ENCODE measurements at places on chromosomes 12 and 14.

- DNase-seq, result no peak
Measured at GRCh38 chr14:88482524-88482923, 72.3 kb downstream of the PTPN21 start.

GRCh38 chr12:76891609-76892008 is 12.8 kb upstream of the CSRP2 start:
- no peak for DNase-seq

- DNase-seq, result no peak
Measured at GRCh38 chr12:4228122-4228580, 45.4 kb upstream of the CCND2 start.

DNA sequence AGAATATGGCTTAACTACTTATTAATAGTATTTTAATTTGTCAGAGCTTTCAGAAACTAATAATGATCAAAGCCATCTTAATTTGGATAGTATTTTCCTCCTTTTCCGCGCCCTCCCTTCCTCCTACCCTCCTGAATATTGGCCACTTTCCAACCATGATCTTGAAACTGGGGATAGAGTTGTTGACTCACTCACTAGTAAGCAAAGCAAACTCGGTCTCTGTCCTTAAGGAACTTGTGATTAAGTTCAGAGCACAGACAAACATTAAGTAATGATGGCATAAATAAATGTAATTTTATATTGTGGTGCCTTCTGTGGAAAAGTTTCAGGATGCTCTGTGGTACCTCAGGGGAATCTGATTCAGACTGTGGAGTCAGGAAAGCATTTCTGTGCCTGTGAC is 75.7 kb downstream of the LRRK2 start:
- no peak for DNase-seq

DNA sequence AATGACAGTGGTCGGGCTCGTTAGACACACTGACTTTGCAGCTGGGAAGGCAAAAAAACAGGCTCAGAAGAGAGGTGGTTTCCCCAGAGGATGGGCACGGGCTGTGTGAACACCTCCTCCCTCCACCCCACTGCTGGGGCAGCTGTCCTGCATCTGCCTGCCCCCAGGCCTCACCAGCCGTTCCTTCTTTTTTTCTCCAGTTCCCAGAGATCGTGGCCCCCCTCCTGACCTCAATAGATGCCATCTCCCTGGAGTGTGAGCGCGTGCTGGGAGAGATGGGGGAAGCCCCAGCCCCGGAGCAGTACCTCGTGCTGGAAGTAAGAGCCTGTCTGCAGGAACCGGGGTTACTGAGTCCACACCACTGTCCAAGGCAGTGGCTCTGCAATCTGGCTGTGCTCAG is 17.4 kb downstream of the MVK start:
- no peak for DNase-seq

GRCh38 chr14:70714055-70714550 is 72.4 kb downstream of the TTC9 start:
- peak; percentile 34 for DNase-seq

- no peak for DNase-seq
Measured at GRCh38 chr14:73958591-73958990, 8.5 kb downstream of the COQ6 start.

GRCh38 chr14:32820181-32820580 is 118.5 kb upstream of the NPAS3 start:
- no peak for DNase-seq

DNA sequence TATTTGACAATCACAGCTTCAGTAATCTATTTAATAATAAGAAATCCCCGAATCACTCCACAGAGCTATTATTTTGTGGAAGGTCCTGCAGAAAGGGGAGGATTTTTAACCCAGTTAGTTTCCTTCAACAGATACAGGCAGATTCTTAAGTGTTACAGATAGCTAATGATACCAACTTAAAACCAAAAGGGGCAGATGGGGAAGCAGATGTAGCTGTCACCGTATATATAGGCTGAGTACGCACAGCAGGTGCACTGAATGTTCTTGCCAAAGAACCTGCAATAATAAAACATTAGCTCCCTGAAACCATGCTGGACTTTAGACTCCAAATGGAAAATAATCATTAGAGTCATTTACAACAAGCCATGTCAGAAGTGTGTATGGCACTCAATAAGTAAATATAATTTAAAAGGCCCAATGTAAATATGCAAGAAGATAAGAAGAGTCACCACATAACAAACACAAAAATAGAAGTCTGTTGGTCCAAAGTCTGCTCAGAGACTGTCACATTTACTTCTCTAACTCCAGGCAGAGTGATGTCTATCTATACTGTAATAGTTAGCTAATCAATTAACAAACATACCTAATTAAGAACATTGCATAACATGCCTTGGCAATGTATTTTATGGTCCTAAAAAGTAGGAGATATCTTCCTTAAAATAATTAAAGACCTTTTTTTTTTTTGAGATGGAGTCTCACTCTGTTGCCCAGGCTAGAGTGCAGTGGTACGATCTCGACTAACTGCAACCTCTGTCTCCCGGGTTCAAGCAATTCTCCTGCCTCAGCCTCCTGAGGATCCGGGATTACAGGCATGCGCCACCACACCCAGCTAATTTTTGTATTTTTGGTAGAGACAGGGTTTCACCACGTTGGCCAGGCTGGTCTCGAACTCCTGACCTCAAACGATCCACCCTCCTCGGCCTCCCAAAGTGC is 78.8 kb downstream of the SEC23A start:
- DNase-seq, result no peak

GRCh38 chr14:99889268-99889667 is 96.1 kb downstream of the EML1 start:
- DNase-seq, result no peak

DNA sequence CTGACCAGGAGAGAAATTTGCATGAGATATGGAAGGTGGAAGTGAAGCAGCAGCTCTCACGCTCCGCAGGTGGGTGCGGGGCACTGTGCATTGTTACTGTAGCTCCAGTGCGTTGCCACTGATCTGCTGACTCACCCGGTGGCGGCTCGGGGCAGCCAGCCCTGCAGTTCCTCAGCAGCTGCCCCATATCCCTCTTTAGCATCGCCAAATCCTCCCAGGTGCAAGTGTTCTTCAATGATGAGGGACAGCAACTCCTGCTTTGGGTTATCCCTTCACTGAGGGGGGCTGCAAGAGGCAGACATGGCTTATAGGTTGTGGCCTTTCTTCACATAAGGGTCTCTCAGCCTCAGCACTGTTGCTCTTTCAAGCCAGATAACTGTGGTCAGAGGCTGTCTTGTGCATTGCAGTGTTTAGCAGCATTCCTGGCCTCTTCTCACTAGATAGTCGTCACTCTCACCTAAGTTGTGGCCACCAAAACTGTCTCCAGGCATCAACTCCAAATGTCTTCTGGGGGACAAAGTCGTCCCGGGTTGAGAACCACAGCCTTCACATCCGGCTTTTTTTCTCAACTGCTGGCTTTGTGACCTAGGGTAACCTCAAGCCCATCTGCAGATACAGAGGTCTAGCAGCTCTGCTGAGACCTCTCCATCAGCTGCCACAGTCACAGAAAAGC is 180.8 kb downstream of the EFCAB11 start:
- DNase-seq, result peak; percentile 14

GRCh38 chr12:130184404-130185090 is 22.3 kb downstream of the FZD10 start:
- DNase-seq, result no peak

DNA sequence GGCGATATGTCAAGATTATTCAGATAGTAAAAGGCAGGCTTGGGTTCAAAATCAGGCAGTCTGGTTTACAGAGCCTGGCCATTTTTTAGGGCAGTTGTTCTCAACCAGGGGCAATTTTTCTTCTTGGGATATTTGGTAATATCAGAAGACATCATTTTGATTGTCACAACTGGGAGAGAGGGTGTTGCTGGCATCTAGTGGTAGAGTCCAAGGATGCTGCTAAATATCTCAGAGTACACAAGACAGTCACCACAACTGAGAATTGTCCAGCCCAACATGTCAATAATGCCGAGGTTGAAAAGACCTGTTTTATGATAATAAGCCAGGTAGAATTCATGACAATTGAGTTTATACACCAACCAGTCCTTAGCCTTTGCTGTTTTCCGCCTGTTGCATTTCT is 733.9 kb downstream of the NRXN3 start:
- DNase-seq, result no peak

DNA sequence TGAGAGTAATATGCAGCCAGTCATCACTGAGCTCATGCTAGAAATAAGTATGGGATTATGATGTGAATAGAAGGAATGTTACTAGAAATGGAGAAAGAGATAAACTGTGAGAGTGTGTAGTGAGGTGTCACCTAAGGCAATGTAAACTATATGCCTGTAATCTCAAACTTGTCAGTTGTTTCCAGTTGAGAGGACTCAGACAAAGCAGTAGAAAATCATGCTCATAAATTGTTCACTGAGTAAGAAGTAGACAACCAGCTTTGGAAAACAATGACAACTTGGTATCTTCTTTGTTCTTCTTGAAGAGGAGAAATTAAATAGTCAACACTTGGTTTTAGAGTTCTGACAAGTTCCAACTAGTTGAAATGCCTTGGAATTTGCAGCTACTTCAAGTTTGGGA is 148.5 kb upstream of the OR4E1 start:
- DNase-seq, result no peak

DNA sequence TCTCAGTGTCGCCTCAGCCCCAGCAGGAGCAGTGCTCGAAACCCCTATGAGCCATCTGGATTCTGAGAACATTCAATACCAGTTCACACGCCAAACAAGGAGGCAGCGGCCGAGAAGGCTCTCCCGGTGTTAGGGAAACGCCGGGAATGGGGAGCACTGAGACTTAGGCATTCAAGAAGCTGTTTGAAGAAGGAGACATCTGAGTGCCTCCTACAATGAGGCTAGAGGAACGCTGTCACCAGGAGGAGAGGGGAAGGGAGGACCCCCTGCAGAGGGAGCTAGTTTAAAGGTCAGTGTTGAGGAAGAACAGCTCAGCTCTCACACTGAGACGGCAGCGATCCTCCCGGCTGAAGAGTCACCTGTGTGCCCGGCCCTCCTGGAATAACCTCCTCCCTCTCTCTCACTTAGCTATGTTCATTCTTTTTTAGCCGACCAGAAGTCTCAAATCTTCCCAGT is 69.9 kb downstream of the SERPINA3 start:
- no peak for DNase-seq

DNA sequence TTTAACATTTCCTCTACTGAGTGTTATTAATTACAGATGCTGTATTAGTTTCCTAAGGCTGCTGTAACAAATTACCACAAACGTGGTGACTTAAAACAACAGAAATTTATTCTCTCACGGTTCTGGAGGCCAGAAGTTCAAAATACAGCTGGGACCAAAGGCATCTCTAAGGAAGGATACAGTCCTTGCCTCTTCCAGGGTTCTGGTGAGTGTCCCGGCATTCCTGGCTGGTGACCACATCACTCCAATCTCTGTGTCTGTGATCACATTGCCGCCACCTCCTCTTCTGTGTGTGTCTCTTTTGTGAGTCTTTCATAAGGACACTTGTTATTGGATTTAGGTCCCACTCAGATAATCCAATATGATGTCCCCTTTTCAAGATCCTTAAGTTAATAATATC is 85.1 kb upstream of the CCDC198 start:
- no peak for DNase-seq

DNA sequence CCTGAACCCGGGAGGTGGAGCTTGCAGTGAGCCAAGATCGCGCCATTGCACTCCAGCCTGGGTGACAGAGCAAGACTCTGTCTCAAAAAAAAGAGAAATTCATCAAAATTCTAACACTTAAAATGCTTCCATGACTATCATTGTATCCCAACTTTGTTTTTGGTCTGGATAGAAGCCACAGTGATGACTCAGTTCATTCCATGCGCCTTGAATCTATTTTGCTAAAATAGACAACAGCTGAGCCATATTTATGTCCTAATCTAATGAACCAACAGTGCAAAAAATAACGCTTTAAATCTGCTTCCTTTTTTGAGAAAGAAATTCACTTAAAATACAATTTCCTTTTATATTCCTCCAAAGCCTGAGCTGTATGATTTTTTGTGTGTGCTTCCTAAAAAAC is 23.2 kb upstream of the BICD1 start:
- DNase-seq, result no peak

GRCh38 chr12:92769124-92769901 is 66.5 kb downstream of the PLEKHG7 start:
- peak; percentile 56 for DNase-seq

DNA sequence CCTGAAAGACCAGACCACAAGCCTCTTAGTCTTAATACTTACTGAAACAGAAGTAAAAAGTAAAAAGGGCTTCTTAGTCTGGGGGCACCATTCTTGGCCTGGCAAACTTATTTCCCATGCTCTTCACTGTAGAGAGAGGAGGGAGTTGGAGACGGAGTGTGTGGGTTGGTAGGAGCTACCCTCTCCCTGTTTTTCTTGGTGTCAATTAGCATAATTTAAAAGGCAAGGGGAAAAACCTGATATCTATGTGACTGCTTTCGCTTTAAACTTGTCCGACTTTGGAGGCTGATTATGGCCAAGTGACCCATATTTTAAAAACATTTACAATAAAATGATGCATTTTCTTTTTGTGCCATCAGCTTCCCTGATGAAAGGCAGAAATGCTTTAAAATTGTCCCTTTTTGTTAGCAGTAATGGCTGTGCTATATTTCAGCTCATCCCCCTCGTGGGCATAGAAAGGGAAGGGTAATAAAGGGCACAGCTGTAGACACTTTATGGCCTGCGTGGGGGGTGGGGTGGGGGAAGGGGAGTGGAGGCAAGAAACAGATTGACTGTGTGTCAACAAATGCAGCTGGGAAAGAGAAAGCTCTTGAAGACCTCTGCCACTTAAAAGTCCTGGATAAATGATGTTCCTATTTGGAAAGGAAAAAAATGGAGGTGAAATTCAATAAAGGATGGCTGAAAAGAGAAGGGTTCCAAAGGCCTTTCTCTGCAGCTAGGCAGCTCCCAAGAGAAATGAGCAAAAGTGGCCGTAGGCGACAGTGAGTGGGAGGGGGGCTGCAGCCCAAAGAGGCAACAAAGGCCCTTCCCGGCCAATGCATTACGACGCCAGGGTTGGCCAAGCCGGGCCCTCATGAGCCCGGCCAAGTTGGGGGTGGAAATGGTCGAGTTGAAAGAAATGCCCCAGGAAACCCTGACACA is 57.5 kb upstream of the TMEM263 start:
- DNase-seq, result no peak

DNA sequence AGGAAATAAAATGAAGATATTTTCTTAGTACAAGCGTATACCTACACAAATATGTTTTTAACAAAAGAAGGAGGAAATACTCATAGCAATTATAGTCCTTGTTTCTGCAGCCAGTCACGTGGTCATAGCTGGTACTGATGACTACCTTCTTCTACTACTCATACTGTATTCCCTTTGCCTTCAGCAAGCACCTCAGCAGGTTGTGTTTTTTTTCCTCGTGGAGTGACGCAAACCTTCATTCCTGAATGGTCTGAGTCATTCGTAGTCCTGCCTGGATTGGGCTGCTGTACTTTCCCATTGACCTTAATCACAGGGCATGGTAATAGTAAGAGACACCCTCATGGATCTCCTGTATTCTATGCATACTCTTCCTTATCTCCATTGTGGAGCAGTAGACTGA is 25.7 kb upstream of the SLC16A7 start:
- DNase-seq, result no peak

GRCh38 chr12:29463198-29463597 is 34.3 kb downstream of the OVCH1 start:
- no peak for DNase-seq
